ENCODE measurements at places on chromosomes 12 and 14.
A peak's percentile ranks its signal among the peaks of the same experiment; 100 is the strongest.

- DNase-seq, result no peak
Measured at GRCh38 chr12:23550753-23551152, 398.7 kb downstream of the SOX5 start.

DNA sequence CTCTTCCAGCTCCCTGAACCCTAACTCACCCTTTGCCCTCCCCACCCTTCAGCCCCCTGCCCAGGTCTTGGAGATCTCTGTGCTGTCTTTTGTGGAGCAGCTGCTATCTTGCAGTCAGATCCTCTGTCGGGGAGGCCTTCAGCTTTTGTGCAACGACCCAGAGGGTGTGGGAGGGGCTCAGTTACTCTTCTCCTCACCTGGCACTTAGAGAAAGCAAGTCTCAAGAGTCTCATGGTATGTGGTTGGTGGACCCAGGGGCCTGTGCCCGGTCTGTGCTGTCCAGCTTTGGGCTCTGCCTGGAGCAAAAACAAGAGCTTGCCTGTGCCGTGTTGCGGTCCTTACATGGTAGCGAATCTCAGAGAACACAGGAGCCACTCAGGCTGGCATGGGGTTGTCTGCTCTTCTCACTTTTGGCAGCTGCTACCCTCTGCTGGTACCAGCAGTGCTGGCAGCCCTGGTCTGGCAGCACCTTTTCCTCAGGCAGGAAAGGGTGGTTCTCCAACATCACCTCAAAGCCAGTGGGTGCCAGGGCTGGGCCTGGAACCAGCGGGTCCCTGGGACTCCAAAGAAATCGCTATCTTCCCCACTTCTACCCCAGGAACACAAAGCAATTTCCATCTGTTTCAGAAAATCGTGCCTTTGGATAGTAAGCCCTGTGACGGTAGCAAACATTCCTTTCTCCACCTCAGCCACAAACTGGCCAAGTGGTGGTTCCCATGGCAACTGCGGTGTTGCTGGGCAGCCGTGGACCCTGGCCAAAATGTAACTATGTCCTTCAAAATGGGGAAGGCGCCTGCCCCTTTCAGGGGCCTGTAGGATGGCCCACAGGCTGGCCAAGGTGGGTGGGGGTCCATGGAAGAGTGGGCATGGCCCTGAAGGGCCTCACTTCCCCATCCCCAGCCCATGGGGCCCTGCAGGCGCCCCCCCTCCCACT, 90.0 kb downstream of the RIN3 start:
- DNase-seq, result no peak

GRCh38 chr12:111404362-111405148, 1.2 kb upstream of the SH2B3 start:
- DNase-seq, result peak; percentile 89

DNA sequence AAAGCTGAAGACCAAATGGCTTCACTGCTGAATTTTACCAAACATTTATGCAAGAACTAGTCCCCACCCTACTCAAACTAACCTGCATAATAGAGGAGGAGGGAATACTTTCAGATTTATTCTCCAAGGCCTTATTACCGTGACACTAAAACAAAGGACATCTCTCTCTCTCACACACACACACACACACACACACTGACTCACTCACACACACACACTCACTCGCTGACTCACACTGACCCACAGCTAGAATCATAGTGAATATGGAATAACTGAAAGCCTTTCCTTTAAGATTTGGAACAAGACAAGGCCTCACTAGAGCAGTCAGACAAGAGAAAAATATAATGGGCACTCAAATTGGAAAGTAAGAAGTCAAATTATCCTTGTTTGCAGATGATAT, 1014.1 kb downstream of the TMTC2 start:
- no peak for DNase-seq

All from stimulated activated CD8-positive, alpha-beta memory T cell treated with anti-CD3 and anti-CD28 coated beads, Interleukin-15, amount 100 ng/mL, for 4 hours (primary cell).